ENCODE measurements at places on chromosomes 5 and 9.

DNA sequence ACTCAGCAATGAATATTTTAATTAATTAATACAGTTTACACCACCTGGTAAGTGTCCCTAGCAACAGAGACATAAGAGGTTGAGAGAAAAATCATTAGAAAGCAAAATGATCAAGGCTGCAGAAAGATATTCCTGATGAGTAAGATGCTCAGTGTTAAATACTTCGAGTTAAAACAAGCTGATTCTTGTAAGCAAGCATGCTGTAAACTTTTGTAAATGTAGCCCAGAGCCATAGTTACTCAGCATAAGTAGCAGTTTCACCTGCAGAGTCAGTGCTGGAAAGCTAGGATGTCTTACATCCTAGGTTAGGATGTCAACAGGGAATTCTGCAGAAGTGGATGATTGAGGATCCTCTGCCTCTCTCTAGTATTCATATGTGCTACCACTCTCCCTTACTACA lies 4.2 kb downstream of the PRKACG start:
- DNase-seq, result no peak

DNA sequence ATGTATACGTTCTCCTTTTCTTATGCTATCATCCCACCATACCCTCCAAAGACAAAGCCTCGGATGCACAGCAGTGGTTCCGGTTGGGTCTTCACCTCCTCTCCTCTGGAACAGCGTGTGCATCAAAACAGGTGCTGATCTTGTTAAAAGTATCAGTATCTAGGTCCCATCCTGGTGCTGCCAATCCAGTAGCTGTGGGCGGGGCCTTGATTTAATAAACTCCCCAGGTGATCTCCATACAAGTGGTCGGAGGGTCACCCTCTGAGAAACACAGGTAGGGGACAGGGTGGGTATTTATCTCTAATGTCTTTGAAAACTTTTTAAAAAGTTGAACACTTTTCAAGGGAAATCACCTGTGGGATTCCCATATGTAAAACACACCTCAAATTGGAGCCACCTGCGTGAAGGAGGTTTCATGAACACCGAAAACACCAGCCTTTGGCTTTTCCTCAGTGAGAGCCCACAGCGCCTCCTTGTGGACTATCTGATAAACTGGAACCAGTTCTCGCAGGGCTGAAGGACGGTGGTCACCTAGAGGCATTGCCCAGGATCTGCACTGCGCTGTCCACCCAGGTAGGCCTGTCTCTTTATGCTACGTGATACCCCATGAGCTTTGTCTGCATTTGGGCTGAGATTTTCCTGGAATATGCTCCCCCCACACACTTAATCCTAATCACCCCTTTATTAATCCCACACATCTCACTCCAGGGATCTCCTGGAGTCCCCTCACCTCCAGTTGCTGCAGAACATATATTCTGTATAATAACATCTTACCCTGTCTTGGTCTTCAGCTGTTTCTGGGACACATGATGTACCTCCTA lies 80.5 kb upstream of the EPB41L4B start:
- DNase-seq, result no peak

DNA sequence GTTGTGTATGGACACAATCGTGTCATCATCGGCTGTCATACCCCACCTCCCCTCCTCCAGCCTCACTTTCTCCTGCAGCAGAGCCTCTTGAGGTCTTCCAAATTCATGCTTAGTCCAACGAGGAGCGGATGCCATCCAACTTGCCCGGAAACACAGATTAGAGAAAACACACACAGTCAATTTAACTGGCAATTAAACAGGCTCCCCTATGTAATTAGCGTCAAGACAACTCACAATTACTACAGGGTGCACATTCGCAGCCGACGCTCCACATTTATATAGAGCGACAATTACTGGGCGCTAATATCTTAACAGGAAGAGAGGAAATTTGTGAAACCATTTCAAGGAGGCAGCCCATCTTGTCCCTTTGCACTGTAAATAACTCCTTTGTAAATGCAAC lies 86.0 kb upstream of the ZNF618 start:
- no peak for DNase-seq

- DNase-seq, result no peak
Measured at GRCh38 chr5:56607551-56607950, 207.8 kb upstream of the MAP3K1 start.

DNA sequence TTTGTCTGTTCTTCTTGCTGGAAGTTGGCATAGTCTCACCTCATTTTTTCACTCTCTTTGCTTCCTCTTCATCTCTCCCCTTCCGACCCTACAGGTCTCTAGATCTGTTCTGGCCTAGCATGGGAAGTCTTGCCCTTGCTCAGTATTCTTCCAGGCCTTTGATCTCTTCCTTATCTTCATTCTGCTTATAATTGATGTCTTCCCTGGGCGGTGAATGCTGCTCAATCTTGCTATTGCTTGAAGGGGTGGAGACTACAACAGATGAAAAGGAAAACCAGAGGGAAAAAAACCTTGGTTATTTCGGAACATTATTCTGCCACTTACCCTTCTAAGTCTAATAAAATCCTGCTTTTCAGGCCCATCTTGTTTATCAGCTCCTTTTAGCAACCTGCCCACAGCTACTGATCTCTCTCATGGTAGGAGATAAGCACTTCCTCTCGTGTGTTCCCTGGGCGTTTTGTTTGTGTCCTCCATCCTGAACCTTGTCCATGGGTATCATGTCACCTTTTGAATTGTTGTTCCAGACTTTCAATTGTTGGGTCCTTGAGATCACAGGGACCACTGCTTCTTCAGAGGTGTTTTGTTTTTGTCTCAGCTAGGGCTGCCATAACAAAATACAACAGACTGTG lies 375.6 kb downstream of the ADGRV1 start:
- DNase-seq, result no peak

DNA sequence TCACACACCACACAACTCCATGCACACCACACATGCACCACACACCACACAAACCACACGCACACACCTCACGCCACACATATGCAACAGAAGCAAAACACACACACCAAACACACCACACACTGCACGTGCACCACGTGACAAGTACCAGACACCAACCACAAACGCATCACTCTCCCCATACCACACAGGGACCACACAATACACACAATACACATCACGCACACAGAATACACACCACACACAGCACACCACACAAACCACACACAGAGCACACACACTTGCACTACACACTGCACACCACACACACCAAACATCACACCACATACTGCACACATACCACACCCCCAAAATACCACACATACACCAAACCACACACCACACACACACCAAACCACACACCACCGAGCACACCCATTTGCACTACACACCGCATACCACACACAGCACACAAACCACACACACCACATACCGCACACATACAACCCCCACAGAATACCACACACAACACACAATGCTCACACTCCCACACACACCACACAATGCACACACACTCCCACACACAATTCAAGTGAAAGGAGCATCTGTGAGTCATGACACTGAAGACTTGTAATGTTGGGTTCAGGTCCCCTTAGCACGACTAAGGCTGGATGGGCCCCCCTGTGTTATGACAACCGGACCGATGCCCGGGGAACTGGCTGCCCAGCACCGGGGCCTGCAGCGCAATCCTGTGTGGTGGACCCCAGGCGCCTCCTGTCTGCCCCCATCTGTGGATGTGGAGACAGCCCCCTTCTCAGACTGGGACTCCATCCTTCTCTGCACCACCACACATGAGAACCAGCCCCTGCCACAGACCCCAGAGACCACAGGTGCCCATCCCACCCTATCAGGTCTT lies 6.0 kb upstream of the ZDHHC11 start:
- no peak for DNase-seq

- no peak for DNase-seq
Measured at GRCh38 chr5:86688406-86688805, 70.7 kb downstream of the COX7C start.

- DNase-seq, result no peak
Measured at GRCh38 chr5:131142970-131143617, 22.0 kb downstream of the HINT1 start.

DNA sequence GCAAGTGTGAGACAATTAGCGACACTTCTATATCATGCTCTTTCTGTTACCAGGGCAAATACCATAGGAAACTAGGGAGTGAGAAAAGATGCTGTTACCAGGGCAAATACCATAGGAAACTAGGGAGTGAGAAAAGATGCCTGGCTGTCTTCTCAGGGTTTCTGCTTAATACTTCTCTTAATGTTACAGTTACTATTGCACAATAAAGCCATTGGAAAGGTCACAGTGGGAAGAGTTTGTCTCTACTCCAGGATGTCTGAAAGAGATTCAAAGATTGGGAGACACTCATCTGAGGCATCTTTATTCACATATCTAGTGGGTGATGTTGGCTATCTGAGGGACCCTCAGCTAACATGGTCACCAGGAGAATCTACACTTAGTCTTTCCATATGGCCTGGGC lies 431.7 kb upstream of the POU5F2 start:
- DNase-seq, result no peak

GRCh38 chr5:142246258-142246657 lies 78.6 kb downstream of the SPRY4 start:
- DNase-seq, result no peak

All from D721Med (cell line).